Choroid plexus epithelial cell (primary cell): ENCODE measurements at places on chromosomes 6 and 20.

DNA sequence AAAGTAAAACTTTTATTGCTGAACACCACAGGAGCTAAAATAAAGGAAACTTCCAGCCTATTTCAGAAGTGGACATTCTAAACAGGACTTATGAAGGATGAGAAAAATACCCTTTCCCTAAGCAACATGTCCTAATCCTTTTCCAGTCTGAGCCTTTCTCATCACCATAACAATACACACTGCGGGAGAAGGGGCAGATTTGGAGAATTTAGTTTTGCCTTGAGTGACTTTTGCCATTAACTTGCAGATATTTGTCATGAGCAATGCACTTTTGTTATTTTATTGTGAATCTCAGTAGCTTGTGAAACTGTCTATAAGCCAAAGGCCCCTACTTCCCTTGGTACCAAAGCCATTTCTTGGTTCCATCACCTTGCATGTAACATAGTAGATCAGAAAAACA lies 53.0 kb upstream of the OLIG3 start:
- DNase-seq: no peak

DNA sequence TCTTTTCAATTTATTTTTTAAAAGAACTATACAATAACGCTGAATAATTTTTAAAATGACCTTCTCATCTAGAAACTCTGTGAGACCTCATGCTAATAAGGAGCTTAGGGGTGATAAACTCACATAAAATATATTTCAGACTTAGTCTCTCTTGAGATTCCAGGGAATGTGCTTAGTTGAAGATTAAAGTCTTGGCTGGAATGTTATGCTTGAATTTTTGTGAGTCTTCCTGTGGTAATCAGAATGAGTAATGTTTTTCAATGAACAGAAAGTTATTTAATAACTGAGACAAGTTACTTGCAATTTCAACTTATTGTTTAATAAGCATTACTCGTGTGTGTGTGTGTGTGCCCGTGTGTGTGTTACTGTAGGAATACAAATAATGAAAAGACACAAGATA lies 379.9 kb upstream of the EPHA7 start:
- peak; percentile 67 for DNase-seq

DNA sequence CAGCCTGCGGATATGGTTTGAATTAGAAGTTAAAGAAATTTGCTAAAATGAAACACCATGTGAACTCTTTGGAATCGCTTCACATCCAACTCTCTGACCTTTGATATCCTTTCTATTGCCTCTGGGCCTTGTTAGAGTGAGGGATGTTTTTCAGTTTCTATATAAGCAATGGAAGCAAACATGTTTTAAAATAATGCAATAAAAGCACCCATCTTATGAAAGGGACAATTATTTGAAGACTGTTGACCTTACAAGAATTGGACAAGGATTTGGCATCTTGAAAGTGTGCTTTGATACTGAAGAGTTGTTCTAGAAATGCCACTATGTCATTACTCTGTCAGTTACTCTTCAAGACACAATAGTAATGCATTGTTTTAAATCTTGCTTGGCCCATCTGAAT lies 221.4 kb downstream of the PLCB4 start:
- no peak for DNase-seq

GRCh38 chr6:105193647-105194046 lies 13.8 kb upstream of the POPDC3 start:
- DNase-seq: peak; percentile 40

- DNase-seq: peak; percentile 51
These were observed 93.2 kb upstream of the MAN1A1 start for GRCh38 chr6:119442776-119443184.

GRCh38 chr6:27502508-27503435 lies 29.9 kb upstream of the ZNF184 start:
- peak; percentile 75 for DNase-seq

- DNase-seq: peak; percentile 56
These were observed 214.0 kb downstream of the WDR27 start for GRCh38 chr6:169487579-169488436.

GRCh38 chr20:896501-897025 lies 19.6 kb downstream of the ANGPT4 start:
- no peak for DNase-seq

DNA sequence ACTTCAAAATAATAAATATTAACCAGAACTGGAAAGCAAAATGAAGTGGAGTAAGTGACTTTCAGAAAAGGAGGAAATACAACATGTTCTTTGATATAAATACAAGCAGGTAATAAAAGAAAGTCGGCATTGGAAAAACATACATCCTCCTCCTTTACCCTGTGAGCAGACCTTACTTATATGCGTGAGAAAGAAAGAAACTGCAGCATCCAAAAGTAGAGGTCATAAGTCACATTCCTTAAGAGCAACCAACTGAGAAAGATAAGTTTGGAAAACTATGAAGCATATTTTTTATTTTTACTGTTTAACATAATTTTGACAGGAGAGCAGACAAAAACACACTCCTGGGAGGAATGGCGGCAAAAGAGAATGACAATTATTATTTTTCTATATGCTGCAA lies 155.5 kb downstream of the HACE1 start:
- DNase-seq: peak; percentile 62

DNA sequence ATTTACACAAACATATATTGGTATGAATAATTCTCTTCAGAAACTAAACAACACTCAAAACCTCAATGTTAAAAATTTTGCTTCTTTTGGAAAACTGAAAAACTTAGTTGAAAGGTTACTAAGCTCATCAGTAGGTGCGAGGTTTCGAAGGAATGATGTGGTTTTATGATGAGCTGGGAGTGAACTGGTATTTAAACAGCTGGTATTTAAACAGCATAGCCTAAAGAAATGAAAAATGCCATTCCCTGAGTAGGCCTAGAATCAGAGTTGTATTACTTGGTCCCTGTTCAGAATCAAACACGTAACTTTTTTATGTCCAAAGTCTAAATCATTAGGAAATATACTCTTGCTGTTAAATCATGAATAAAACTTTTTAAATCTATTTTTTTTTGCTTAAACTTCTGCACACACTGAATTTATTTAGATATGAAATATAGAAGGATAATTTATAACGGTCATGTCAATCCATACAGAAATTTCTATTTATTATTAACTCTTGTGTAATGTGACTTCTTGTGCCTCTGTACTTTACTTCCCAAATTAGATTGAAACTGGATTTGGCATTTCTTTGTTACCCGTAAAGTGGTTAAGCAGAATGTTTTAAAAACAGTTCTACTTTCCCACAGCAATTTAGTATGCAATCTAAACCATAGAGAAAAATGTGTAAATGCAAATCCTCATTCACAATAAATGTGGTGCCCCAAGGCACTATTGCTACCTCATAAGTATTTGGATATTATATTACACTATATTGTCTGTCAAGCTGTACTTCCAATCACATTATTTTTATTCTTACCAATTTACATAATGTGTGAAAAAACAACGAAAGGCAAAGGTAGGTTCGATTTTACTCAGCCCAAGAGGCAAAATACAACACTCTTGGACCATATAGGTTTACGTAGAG lies 124.1 kb downstream of the HS3ST5 start:
- no peak for DNase-seq

DNA sequence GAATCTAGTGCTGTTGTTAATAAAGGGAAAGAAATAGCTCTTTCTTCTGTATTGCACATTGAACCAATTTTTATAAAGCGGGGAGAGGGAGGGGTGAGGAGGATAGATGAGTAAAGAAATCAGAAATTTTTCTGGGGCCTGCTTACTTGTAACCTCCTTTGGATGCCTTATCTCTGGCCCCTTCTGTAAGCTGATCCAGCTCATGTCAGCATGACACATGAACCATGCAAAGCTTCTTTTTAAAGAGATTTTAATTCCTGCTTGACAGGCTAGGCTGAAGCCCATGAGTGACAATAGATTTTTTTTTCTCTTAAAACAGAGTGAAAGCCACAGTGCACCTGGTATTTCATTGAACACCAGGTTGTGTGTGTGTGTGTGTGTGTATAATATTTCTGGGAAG lies 325.3 kb downstream of the PRL start:
- DNase-seq: peak; percentile 46

DNA sequence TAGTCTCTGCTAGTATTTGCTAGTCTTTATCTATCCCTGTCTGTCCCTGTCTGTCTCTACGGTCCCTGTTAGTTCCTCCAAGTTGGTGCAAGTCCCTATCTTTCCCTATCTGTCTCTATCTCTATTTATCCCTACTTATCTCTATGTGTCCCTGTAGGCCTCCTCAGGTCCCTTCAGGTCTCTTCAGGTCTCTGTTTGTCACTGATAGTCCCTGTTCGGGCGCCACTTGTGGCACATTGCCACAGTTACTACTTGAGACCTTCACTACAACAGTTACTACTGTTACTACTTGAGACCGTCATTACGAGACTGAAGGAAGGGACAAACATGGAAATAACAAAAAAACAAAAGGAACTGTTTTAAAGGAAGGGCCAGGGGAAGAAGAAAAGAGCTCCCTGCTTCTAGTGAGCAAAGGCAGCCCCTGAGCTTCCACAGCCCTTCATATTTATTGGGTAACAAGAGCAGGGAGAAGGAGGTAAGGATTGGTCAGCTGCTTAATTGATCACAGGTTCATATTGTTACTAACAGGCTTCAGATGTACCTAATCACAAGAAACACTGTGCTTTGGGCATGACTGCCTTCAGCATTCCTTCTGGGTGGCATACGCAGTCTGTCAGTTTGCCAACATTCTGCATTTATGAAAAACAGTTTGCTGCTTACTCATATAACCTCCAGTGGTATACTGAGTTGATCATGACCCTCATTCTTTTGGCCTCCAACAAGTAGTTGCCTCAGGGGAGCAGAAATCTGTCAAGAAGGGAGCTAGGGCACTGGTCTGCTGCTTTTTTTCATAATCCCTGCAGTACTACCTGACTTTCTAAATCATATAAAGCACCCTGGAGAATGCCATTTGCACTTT lies 8.4 kb downstream of the EPB41L2 start:
- DNase-seq: no peak

DNA sequence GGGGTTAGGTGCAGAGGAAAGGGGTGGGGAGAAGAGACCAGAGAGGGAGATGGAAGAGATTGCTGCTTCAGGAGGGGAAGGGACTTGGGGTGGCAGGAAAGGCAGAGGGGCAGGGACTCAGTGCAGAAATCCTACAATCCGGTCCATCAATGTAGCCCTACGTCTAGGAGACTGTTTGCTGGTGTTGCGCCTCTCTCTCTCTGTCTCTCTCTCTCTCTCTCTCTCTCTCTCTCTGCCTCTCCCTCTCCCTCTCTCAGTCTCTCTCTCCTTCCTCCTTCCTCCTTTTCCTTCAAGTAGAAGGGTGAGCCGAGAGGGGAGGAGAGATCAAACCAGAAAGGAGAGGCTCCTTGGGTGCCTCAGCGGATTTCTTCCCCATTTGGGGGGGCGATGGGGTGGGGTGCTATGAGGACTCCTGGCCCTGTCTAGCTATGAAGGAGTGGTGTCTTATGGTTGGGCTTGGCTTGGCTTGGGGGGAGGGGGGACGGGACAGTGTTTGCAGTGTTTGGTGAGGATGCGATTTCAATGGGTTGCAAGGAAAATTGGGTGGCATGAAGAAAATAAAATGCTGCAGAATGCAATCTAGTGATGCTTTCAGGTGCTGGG lies 181.2 kb downstream of the TBXT start:
- no peak for DNase-seq

- DNase-seq: peak; percentile 64
These were observed 81.6 kb upstream of the PREP start for GRCh38 chr6:105484238-105485161.
